ENCODE measurements at places on chromosomes 6 and 20.

DNA sequence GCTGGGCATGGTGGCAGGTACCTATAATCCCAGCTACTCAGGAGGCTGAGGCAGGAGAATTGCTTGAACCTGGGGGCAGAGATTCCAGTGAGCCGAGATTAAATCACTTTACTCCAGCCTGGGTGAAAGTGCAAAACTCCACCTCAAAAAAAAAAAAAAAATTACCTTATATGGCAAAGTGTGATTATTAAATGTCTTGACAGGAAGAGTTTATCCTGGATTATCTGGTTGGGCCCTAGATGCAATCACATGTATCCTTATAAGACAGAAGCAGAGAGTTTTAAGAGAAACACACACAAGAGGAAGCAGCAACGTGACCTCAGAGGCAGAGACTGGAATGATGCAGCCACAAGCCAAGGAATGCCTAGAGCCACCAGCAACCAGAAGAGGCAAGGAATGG lies 11.0 kb downstream of the ADA start:
- DNase-seq: no peak

DNA sequence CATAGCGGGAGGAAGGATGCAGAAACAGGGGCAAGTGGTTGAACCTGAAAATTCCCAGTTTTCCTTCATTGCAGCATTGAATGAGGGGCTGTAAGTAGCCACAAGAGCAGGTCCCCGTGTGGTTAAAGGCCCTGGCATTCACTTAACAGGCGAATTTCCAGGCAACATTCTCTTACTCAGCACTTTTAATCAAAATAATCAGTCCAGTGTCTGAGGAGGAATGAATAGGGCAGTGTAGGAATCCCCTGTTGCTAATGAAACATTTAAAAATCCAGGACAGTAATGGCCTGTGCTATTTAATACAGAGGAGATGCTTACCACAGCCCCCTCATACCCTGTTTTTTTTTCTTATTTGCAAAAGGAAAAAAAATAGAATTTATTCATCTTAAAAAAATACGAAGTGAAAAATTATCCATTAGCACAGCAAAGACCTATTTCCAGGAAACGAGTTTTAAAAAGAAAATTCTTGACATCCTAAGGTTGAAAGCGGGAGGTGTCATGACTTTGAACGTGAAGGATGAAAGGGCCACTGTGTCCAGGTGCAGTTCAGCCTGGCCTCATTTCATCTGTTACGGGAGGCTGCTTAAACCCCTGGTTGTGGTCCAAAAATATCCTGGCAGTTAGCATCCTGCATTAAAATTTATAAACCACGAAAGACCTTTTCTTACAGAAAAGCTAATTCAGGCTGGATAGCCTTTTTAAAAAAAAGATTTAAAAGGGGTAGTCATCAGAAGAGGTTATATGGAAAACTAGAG lies 20.2 kb downstream of the MYLK4 start:
- DNase-seq: no peak

DNA sequence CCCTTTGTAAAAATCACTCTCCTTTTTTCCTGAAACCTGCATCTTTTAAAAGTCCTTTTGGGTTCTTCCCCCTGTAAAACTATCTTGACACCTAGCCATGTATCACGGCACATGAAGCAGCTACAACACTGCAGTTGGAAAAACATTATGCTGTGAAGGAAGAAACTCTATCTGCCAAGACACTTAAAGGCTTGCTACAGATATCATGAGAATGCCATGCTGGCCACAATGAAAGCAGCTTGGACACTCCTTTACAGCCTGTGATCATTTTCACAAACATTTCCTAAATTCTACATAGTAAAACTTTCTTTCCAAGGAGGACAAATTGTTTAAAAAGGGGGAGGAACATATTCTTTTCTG lies 31.8 kb downstream of the CNKSR3 start:
- DNase-seq: no peak

GRCh38 chr20:18276821-18277220 lies 11.5 kb upstream of the ZNF133 start:
- peak; percentile 78 for DNase-seq

- no peak for DNase-seq
Measured at GRCh38 chr6:86118271-86118670, 475.6 kb upstream of the SYNCRIP start.

- no peak for DNase-seq
Measured at GRCh38 chr6:75368151-75368779, 83.7 kb upstream of the TMEM30A start.

- DNase-seq: no peak
Measured at GRCh38 chr6:54602591-54602990, 244.0 kb upstream of the FAM83B start.

- no peak for DNase-seq
Measured at GRCh38 chr6:157774153-157775135, 48.6 kb upstream of the SNX9 start.

- DNase-seq: no peak
Measured at GRCh38 chr6:8904754-8905153, 469.4 kb upstream of the SLC35B3 start.

GRCh38 chr20:63062188-63063140 lies 55.7 kb upstream of the BHLHE23 start:
- DNase-seq: no peak

DNA sequence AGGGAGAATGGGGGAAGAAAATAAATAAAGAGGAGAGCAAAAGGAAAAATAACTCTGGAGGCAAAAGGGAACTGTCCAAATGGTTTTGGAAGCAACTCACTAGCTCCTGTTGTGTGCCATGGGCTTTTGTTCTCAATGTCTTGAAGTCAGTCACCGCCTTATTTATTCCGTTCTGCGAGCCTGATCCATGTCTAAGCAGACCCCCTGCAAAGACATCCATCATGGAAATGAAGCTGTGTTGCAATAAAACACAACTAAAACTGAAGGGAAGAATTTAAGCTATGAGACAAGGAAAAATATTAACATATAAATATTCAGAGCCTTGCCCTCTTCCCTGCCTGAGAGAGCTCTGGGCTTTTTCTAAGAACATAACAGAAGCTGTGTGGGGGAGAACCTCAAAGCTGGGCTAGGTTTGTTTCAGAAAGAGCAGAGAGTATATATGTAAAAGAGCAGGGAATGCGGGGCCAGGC lies 373.2 kb upstream of the CNR1 start:
- no peak for DNase-seq

DNA sequence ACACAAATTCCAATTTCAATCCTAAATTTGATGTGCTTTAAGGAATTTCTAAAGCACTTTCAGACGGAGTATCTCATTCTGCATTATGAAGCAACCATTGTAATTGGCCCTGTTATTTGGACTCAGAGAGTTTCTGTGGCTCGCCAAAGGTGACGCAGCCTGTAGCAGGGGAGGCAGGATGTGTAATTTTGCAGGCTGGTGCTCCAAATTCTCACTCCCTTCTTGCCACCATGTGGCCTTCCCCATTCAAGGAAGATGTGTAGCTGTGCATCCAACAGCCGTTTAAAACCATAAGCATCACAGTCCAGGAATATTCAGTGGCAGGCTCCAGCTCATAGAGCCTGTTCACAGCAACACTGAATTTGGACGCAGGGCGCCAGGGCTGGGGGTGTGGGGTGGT lies 45.8 kb downstream of the AGPAT4 start:
- no peak for DNase-seq

GRCh38 chr20:9319687-9320384 lies 194.6 kb upstream of the LAMP5 start:
- no peak for DNase-seq

- DNase-seq: no peak
Measured at GRCh38 chr6:88813045-88813444, 150.4 kb downstream of the RNGTT start.

DNA sequence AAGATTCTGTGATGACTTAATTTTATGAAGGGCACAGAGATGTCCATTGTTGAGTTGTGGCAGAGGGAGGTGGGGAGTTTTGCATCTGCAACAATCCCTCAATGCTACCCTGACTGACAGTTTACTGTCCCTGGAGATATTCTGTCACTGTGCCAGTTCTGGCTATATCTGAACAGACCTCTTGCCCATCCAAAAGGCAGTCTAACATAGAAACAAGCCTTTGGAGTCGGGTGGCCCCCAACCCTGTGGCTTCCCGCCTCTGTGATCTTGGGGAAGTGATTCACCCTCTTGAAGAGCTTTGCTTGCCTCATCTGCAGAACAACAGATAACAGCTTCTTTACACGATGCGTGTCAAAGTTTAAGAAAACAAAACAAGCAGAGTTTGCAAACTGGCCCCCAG lies 3.8 kb upstream of the E2F1 start:
- DNase-seq: peak; percentile 81

- no peak for DNase-seq
Measured at GRCh38 chr6:139768196-139768595, 393.7 kb upstream of the CITED2 start.

- DNase-seq: no peak
Measured at GRCh38 chr20:60283281-60283680, 325.1 kb downstream of the CDH26 start.

DNA sequence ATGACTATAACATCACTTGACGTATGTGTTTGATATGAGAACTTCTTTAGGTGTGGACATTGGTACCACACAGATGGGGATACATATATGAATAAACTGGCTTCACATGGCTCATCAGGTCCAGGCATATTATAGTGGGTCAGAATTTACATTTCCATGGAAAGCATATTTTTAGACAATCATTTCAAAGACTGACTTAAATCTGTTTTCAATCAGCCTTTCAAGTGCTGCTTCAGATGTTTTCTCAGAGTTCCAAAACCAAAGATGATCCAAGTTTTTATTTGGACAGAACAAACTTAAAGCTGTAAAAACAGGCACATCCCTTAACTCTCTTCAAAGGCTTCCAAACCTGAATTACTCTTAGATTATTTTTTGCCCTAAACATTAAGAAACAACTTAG lies 88.1 kb downstream of the PRSS35 start:
- DNase-seq: no peak

GRCh38 chr6:150588888-150589499 lies 10.7 kb upstream of the PLEKHG1 start:
- DNase-seq: no peak

- no peak for DNase-seq
Measured at GRCh38 chr6:93394471-93394870, 24.9 kb downstream of the EPHA7 start.

DNA sequence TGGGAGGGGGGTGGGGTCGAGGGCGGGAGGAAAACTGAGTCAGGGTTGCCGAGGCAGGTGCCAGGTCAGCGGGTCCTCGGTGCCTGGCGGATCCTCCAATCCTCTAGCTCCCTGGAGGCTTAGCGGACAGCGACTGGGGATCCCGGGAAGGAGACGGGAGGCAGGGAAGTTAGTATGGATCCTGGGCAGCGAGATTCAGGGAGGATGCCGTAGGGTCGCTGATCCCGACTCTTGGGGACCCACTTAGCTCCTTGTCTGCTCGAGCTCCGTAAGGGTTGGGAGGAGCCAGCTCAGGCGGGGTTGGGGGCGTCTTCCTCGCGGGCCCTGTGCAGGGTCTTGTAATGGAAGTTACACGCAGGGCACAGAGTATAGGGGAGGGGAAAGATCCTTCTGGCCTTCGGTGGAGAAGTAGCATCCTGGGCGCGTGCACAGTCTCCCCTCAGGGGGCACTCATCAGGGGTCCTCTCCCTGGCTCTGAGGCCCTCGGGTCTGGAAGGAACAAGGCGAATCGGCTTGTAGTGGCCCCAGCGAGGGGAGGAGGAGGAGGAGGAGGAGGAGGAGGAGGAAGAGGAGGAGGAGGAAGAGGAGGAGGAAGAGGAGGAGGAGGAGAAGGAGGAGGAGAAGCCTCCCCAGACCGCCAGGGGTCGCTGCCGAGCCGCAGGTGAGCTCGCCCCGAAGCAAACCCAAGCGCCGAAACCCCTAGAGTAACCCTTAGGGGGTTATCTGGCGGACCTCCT lies 6.4 kb upstream of the SLC12A5 start:
- DNase-seq: peak; percentile 82

DNA sequence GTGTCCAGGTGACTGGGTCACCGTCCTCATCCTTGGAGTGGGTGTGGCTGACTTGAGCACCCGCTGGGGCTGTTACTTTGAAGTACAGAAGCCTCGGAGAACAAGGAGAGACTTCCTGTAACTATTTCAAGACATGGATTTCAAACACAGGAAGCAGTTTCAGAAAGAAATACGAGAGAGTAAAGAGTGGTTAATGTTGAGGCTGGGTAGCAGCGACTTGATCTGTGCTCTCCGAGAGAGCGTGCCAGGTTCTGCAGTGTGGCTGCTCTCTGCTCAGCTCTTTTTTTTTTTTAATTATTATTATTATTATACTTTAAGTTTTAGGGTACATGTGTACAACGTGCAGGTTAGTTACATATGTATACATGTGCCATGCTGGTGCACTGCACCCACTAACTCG lies 17.5 kb upstream of the EFCAB8 start:
- no peak for DNase-seq

DNA sequence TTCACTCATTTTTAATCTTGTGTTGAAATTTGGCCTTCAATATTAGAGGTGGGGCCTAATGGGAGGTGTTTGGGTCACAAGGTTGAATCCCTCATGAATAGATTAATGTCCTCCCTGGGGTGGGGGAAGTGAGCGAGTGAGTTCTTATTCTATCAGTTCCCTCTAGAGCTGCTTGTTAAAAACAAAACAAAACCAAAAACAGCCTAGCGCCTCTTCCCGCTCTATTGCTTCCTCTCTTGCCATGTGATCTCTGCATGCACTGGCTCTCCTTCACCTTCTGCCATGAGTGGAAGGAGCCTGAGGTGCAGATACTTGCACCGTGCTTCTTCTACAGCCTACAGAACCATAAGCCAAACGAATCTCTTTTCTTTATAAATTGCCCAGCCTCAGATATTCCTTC lies 89.6 kb upstream of the SLC35F1 start:
- no peak for DNase-seq

GRCh38 chr20:46545077-46545826 lies 5.2 kb downstream of the OCSTAMP start:
- DNase-seq: peak; percentile 87

DNA sequence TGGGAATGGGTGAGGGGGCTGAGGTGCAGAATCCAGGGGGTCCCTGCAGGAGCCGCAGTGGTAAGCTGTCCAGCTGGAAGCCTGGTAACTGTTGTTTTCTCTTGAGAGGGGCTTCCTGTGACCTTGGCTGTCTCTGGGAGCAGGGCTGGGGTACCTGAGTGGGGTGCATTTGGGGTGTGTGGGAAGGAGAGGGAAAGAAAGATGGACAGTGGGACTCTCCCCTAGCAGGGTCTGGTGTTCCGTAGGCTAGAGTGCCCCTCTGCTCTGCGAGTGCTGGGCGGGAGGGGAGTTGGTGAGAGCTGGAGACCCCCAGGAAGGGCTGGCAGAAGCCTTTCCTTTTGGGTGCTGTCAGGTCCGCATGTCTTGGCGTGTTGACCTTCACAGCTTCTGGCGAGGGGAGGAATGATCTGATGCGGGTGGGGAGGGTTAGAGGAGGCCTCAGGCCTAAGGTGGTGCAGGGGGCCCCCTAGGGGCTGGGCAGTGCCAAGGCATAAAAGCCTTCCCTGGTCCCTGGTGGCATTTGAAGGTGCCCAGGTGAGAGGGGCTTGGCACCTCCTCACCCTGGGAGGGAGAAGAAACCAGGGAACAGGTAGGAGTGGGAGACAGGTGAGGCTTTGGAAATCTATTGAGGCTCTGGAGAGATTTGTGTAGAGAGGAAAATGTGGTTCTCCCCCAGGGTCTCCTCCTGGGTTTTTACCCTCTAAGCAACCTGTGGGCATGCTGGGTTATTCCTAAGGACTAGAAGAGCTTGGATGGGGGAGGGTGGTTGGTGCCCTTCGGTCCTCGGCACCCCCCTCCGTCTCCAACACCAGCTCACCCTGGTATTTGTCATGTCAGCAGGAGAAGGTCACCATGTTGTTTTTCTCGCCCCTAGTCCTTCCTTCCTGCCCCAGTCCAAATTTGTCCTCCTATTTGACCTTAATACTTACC lies 3.3 kb downstream of the VEGFA start:
- DNase-seq: peak; percentile 77

GRCh38 chr6:30325873-30326525 lies 728 bp upstream of the TRIM39 start:
- DNase-seq: peak; percentile 87
